ENCODE measurements at places on chromosomes 6 and 20.

GRCh38 chr6:67802771-67803170 lies 832.3 kb upstream of the ADGRB3 start:
- DNase-seq = no peak

GRCh38 chr6:138307352-138307751 lies 70.4 kb upstream of the SMIM28 start:
- DNase-seq = no peak

DNA sequence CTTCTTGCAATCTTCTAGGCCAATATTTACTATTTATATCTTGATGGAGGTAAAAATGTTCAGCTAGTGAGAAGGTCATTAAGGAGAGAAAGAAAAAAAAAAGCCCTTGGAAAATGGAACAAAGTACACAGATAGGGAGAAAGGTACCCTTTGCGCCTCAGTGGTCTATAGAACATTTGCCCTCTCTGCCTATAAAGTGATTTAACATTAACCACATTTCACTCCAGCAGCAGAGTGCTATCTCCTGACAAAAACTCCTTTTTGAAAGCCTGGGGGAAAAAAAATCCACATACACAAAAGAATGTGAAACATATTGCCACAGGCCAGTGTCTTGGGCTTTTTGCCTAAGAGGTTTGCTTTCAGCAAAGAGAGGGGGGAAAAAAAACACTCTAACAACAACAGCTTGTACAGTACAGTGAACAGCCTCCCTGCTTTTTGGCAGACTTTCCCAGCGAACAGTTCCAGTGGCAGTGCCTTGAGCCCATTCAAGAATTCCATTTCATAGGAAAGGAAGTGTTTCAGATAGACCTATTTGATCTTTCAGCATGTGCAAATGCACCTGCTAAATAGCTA lies 695 bp downstream of the ARHGAP18 start:
- no peak for DNase-seq

GRCh38 chr6:1371933-1372332 lies 17.4 kb upstream of the FOXF2 start:
- no peak for DNase-seq

- no peak for DNase-seq
These were observed 79.8 kb downstream of the TRMT6 start for GRCh38 chr20:5870568-5870981.

DNA sequence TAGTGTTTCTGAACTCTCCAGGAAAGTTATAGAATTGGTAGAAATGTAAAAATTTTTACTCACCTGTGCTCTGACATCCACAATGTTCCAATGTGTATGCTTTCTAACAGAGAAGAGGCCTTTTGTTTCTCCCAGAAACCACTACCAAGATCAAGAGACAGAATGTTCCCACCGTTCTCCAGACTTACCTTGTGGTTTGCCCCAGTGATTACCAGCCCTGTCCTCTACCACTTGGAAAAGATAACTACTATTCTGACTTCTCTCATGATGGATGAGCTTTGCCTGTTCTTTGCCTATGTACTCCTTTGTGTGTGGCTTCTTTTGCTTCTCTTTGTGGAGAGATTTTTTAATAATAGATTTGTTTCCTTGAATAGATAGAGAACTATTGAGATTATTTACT lies 173.0 kb upstream of the SCGN start:
- no peak for DNase-seq

DNA sequence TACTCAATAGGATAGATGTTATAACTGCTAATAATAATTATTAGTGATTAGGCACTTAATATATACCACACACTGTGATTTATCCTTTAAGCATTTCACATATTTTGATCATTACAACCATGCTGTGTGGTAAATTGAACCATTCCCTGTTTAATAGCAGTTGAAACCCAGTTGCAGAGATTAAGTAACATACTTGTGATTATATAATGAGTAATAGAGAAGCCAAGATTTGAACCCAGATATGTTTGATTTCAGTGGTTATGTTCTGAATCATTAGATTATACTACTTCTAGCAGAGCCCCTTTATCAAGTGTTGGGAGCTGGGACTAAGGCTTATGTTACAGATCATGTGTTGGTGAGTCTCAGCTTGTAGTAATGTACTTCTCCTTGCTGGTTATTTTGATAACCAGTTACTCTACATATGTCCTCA lies 44.1 kb downstream of the STK4 start:
- DNase-seq = no peak

DNA sequence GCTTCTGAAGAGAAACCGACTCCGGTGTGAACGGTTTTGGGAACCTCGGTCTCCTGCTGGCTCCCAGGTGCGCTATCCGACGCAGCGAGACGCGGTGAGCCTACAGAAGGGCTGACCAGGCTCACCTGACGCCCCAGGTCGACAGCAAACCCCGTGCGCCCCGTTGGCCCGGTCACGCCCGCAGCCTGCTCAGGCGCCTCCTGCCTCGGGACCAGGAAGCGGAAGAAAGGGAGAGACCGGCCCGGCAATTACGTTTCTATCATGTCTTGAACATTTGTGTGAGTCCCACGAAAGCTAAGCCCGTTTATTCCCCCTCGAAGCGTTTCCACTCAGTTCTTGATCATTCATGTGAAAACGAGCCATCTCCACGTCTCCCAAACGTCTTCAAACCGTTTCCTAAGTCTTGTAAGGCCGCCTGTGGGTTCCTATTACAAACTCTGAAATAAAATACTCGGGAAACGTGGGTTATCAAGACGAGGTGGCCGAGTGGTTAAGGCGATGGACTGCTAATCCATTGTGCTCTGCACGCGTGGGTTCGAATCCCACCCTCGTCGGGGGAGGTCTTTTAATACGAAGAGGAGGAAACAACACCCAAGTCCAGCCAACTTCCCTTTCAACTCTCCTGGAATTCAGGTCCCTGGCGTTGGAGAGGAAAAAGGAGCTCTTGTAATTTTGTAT lies 150.5 kb upstream of the PRSS16 start:
- peak; percentile 12 for DNase-seq

GRCh38 chr6:149896491-149896890 lies 1.4 kb downstream of the RAET1E start:
- DNase-seq = no peak

DNA sequence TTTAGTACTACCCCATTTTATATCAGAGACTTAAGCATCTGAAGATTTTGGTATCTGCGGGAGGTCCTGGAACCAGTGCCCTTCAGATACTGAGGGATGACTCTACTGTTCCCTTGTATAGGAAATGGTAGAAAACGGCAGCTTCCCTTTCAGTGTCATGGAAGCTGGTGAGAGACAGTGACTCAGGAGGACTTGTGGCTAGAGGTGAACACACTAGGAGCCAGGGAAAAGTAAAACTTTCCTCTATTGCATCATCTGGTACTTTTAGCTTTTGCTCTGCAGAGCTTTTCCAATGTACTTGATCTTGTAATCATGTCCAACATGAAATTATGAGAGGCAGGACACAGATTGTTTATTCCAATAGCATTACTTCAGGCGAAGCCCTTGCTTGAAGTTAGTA lies 45.0 kb downstream of the RNF144B start:
- no peak for DNase-seq

DNA sequence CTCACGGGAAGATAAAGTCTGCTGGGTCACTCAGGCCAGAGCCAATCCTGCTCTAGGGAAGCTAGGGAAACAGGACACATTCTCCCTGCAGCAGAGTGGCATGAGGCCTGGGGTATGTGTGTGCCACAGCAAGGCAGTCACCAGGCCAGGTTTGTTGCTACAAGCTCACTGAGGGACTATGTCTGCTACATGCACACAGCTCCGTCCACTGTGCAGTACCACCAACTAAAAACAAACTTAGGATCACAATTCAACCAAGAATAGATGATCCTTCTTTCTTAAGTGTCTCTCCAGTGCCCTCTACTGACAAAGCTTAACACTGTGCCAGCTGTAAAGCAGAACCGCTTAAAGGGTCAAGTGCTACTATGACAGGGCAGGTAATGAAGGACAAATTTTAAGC lies 192.5 kb downstream of the PTPRK start:
- DNase-seq = no peak

- DNase-seq = no peak
These were observed 17.1 kb downstream of the CLIC5 start for GRCh38 chr6:45998524-45998923.

GRCh38 chr6:37620519-37620918 lies 77.2 kb downstream of the MDGA1 start:
- no peak for DNase-seq

DNA sequence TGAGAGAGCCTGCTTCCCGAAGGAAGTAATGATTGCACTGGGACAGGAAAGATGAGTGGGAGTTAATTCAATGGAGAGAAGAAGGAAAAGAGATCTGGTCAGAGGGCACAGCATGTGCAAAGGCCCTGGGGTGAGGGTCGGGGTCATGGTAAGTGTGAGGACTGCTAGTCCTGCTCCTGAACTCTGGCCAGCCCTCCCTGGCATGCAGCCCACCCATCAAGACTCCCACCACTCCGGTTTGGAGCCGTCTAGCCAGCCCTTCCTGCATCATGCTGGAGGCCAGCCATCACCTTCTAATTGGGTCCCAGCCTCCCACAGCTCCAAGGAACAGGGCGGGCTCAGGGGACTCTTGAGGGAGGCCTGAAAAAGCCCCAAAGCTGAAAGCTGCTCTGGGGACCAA lies 42.1 kb downstream of the SRSF3 start:
- no peak for DNase-seq

- no peak for DNase-seq
These were observed 758.9 kb upstream of the MMS22L start for GRCh38 chr6:98041921-98042320.

DNA sequence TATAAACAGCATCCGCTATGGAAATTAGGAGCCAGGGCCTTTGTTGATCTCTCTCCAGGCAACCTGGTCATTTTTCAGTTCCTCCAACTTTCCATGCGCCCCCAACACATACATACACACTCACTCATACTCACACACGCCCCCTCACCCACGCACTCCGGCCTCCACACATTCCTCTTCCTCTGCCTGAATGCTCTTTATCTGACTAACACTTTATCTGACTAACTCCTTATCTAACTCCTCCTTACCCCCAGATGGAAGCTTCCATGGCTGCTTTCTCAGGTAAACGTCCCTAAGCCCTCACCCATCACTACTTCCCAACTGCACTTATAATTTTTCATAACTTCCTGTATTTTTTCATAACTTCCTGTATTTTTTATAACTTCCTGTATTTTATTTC lies 17.4 kb downstream of the CASS4 start:
- no peak for DNase-seq

GRCh38 chr20:24638591-24639548 lies 169.4 kb downstream of the SYNDIG1 start:
- DNase-seq = no peak
